Activated CD8-positive, alpha-beta memory T cell treated with anti-CD3 and anti-CD28 coated beads, Interleukin-2, amount 50 U/mL, for 4 hours (primary cell): ENCODE measurements at places on chromosomes 12 and 14.
A peak's percentile ranks its signal among the peaks of the same experiment; 100 is the strongest.

DNA sequence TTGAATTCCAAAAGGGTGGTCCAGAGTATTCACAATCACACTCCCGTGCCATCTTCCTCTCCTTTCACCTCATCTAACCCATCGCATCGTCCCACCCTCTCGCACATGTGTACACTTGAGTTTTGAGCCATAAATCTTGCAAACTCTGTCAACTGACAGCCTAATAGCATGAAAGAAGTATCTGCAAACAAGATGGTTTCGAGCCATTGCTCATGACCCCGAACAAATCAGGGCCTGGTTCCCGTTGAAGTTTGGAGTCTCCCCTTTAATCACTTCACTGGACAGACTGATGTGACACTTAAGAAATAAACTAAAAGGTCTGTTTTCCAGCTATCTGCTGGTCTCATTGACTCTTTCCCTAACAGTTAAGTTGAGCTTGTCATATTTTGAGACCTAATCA, 223.6 kb upstream of the SOX5 start:
- DNase-seq, result no peak

- DNase-seq, result no peak
Measured at GRCh38 chr12:97513950-97514349, 51.3 kb downstream of the RMST start.

DNA sequence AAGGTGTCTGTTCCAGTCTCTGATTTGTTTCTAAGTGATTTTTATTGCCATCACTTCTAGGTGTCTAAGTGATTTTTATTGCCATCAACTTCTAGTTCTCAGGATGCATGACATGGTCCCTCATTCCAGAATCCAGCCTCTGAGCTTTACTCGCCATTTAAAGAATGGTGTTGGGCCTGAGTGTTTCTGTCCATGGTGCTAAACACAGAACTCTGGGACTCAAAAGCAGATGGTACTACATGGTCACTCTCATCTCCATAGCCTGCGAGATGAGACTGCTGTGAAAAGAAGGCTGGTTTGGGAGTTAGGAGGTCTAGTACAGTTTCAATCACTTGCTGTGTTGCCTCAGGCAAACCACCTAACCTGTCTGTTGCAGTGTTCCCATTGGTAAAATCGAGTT, 276.6 kb downstream of the NRXN3 start:
- DNase-seq, result no peak

- DNase-seq, result no peak
Measured at GRCh38 chr14:93015505-93015904, 92.6 kb downstream of the CHGA start.

- no peak for DNase-seq
Measured at GRCh38 chr14:56304456-56304855, 186.2 kb downstream of the PELI2 start.

GRCh38 chr14:95553141-95553540, 18.3 kb downstream of the GLRX5 start:
- DNase-seq, result no peak

DNA sequence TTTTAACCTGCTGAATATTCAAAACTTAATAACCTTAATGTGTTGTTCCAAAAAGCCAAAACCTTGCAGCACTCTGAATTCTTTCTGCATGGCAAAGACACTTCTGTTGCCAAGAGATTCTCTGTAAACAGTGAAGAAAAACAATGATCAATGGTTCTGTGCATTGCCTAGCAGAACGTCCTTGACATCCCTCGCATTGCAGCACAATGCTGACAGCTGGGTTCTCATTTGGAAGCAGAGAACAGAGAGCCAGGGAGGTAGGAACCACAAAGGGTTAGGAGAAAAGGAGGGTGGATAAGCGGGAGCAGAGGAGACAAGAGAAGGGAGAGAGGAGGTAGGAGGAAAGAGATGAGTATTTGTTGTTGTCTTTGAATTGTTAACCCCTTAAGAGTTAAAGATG, 501.1 kb downstream of the NAV3 start:
- DNase-seq, result no peak

DNA sequence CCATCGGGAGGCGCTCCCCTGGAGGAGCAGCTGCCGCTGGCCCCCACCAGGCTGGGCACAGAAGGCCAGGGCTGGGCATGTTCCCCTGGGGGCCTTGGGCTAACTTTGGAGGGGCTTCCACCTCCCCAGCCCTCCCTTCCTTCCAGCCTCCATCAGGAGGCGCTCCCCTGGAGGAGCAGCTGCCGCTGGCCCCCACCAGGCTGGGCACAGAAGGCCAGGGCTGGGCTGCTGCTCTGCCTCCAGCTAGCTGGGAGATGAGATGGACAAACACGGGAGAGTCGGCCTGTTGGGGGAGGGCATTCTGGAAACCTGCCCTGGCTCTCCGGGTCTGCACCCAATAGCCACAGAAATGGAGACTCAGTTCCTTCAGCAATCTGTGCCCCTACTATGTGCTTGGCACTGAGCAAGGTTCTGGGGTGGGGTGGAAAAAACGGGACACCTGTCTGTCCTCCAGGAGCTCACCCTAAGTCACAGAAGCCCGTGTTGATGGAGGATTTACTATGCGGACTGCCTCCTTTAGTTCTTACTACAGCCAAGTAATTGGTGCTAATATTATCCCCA, 39.0 kb upstream of the CORO1C start:
- DNase-seq, result no peak

DNA sequence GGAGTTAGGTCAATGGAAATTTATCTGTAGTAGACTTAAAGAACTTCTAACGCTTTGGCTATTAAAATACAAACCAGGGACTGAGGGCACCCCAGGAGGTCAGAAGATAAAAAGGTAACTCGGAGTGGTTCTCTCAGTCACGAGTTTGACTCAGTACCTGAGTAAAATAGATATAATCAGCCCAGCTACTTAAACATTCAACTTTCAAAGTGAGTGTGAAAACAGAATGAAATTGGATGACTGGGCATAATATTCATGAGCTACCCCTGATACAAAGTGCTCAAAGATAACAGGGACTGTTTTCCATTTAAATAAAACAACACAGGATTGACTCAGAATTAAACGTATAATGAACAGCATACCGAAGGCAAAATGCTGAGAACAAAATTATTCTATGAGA, 75.0 kb downstream of the FOXN3 start:
- no peak for DNase-seq

- DNase-seq, result peak; percentile 37
Measured at GRCh38 chr12:111443586-111443985, 37.9 kb downstream of the SH2B3 start.

- no peak for DNase-seq
Measured at GRCh38 chr12:114846771-114847170, 162.8 kb upstream of the TBX3 start.

DNA sequence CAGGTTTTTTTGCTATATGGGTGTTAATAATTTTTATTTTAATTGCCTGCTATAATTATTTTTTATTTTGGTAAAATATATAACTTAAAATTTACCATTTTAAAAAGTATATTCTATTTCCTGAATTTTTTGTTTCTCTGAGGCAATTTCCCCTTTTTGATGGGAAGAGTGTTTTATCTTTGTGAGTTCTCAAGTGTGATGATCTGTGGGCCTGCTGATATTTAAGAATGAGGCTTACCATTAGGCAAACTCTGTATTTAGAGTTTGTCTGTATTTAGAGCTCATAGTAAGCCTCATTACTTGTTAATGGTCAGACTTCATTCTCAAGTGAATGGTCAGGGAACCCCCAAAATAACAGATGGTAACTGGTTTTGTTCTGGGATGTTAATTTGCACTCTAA, 48.0 kb downstream of the WNK1 start:
- no peak for DNase-seq

GRCh38 chr14:68607867-68608573, 184.8 kb downstream of the ZFP36L1 start:
- no peak for DNase-seq

- no peak for DNase-seq
Measured at GRCh38 chr12:46404225-46404631, 31.7 kb upstream of the SLC38A2 start.

- DNase-seq, result no peak
Measured at GRCh38 chr12:132529906-132530305, 40.0 kb downstream of the FBRSL1 start.

GRCh38 chr14:48560421-48560820, 885.0 kb upstream of the MDGA2 start:
- no peak for DNase-seq

DNA sequence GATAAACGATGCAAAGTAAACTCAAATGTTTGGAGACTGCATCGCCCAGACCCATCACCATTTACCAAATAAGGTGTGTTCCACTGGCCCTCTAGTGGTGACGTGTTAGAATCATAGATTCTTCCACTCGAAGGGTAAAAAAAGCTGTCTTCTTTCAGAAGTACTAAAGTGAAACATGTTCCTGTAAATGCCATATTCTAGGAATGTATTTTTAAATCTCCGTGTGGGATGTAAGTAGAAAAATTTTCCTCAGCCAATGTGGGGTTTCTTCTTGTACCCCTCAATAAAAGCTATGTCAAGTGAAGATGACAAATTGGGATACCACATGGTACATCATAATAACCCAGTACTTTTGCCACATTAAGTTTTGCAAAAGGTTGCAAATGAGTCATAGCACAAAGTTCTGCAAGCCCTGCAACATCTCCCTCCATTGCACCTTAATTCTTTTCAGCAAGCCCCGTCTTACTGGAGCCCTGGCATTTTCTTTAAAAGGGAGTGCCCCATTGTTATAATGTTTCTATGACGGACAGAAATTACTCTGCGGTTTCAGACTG, 100.8 kb downstream of the CCER1 start:
- DNase-seq, result no peak

DNA sequence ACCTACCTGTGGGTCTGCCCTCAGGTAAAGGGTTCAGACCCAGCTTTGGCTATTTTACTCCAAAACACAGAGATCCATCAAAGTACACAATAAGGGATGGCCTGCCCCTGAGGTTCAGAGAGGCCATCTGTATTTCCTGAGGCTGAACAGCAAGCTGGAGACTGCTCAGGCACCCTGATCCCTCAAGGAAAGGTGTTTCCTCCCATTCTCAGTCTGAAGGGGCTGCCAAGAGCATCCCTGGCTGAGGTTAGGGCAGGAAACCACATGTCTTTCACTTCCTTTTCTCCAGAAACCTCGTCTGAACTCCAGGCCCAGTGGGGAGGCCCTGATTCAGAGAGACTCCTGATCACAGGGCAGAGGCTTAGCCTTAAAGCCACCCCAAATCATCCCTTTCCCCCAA, 1.5 kb downstream of the RILPL1 start:
- DNase-seq, result no peak

DNA sequence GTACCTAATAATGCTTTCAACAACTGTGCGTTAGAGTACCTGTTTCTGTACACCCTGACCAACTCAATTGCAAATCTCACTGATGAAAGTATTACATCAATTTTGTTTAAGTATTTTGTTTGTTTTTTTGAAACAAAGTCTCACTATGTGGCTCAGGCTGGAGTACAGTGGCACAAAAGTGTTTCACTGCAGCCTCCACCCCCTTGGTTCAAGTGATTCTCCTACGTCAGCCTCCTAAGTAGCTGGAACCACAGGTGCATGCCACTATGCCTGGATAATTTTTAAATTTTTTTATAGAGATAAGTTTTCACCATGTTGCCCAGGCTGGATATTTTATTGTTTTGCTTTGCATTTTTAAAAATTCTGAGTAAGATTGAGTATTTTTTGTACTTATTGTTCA, 46.7 kb downstream of the YEATS4 start:
- DNase-seq, result no peak

- DNase-seq, result no peak
Measured at GRCh38 chr14:70881549-70882177, 25.6 kb upstream of the PCNX1 start.

DNA sequence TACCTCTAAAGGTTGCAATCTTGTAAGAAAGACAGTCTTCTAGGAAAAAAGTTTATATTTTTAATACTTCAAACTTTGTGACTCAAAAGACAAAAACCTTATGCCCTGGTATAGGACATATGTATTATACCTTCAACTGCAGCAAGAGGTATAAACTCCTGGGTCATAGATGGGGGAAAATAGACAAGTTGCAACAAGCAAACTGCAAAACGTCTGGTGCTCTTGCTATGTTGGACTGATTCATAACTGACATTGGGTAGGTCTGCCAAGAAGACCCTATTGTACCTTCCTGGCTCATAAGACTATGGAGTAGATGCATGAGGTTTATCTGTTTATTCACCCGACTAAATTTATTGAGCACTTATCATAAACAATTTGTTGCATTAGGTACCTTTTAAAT, 40.9 kb downstream of the BEST3 start:
- no peak for DNase-seq

DNA sequence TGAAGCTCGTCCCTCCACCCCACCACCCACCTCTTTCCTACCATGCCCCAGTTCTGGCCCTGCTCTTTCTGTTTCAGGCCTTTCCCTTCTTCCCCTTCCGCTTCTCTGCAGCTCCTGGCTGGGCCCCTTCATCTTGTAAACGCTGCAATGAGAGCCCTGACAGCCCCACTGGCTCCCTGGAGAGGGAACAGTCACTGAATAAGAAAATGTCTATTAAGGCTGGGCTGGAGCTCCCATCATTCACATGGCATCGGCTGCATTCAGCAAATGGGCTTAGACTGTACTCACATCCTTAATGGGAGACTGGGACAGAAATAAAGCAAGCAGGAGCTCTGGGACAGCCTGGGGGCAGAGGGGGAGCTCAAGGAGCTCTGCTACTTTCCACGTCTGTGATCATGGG, 45.2 kb upstream of the TUNAR start:
- DNase-seq, result no peak

GRCh38 chr12:113948151-113948914, 17.8 kb downstream of the RBM19 start:
- no peak for DNase-seq

GRCh38 chr14:37343307-37344094, 145.8 kb downstream of the MIPOL1 start:
- DNase-seq, result no peak

GRCh38 chr12:4610481-4610880, 38.4 kb downstream of the AKAP3 start:
- no peak for DNase-seq

DNA sequence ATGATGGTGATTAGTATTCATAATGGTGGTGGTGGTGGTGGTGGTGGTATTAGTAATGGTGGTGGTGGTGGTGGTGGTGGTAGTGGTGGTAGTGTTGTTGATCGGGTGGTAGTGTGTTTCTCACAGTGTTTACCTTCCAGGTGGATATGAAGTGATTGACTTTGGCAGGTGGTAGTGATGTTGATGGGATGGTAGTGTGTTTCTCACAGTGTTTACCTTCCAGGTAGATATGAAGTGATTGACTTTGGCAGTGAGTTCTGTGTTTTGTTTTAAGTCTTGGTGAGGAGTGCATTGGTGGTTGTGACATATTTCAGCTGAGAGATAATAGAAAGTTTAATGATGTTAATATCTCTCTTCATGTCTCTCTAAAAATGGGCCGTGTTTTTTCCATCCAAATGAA, 189.4 kb downstream of the TMTC2 start:
- DNase-seq, result no peak

- DNase-seq, result no peak
Measured at GRCh38 chr12:578748-579419, 84.4 kb downstream of the NINJ2 start.
